ENCODE measurements at places on chromosomes 5 and 9. TPM values are rescaled to one million over a fixed set of nuclear protein-coding genes. Genes with fewer than 3 reads are reported as not detected.

- H3K27me3 ChIP-seq = no peaks in the 10 kb centered on the region
- no peak overlapping the region for H3K27ac ChIP-seq
- no peak overlapping the region for H3K4me3 ChIP-seq
- DNase-seq = no peak
- H3K36me3 ChIP-seq = no peaks in the 10 kb centered on the region
Observed at GRCh38 chr9:79014929-79015699, 556.7 kb upstream of the TLE4 start.

HAPLN1 gene
- total RNA-seq = 1.5 TPM

GRCh38 chr5:117255211-117256027, 680.8 kb upstream of the SEMA6A start:
- no peak overlapping the region for H3K27ac ChIP-seq
- H3K4me3 ChIP-seq = no peak overlapping the region
- H3K36me3 ChIP-seq = no peaks in the 10 kb centered on the region

- no peak for DNase-seq
- H3K4me1 ChIP-seq = peaks cover 7% of the 10 kb centered on the region
- H3K36me3 ChIP-seq = peaks cover 5% of the 10 kb centered on the region
- no peak overlapping the region for H3K27ac ChIP-seq
- H3K4me3 ChIP-seq = no peak overlapping the region
- no peaks in the 10 kb centered on the region for H3K27me3 ChIP-seq
Observed at GRCh38 chr9:77753180-77753579, 105.1 kb upstream of the GNA14 start.

DNA sequence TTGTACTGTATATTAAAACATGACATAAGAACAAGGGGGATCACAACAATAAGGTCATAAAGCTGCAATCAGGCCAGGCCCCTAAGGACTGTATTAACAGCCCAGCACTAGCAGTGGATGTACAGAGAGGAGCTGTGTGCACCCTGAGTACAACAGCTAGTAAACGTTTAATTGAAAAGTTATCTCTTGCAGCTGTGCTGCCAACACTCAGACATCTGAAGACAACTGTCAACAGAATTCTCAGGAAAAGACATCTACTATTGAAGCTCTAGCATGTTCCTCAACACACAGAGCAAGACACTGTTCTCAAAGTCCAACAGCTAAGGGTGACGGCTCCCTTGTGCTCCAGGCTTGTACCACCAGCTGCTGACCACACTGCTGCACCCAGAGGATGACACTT, 199.6 kb downstream of the DCP2 start:
- peaks cover 9% of the 10 kb centered on the region for H3K4me1 ChIP-seq
- H3K27ac ChIP-seq = no peak overlapping the region
- DNase-seq = no peak
- H3K36me3 ChIP-seq = no peaks in the 10 kb centered on the region
- H3K27me3 ChIP-seq = no peaks in the 10 kb centered on the region

CER1 gene
- not detected for total RNA-seq

PAIP2 gene
- total RNA-seq = 55.6 TPM

DNA sequence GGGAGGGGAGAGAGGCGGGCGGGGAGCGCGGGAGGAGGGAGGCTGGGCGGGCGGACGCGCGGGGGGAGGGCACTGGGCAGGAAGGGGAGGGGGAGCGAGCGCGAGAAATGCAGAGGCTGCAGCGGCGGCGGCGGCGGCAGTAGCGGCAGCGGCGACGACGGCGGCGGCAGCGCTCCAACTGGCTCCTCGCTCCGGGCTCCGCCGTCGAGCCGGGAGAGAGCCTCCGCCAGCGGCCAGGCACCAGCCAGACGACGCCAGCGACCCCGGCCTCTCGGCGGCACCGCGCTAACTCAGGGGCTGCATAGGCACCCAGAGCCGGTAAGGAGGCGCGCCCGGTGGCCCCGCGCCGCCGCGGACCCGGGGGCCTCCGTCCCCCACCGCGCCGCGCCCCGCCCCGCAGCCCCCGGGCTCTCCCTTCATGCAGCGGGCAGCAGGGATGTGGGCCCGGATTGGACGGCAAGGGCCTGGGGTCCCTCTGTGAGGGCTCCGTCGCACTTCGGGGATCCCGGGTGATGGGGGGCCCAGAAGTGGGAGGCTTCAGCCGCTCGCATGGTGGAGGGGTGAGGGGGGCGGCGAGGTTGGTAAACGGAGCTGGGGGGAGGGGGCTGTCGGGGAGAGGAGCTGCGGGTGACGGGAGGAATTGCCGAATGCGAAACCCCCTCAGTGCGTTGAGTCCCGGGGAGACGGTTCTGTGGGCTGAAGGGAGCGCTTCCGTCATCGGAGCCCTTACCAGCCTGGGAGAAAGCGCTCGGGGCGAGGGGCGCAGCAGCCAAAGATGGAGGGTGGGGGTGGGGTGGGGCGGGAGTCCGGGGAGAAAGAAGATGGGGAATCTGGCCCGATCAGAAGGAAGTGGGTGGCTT, at the start of gene BASP1:
Gene BASP1, plus strand, starts transcription at position 139 of the 860 bp plus-strand sequence. CDS start 57,586 bp downstream, outside the sequence.
- peak within 1 kb of the TSS; percentile 59 for H3K27ac ChIP-seq
- H3K36me3 ChIP-seq = no peaks in the 10 kb centered on the region
- H3K27me3 ChIP-seq = no peaks in the 10 kb centered on the region
- peaks cover 15% of the 10 kb centered on the region for H3K4me1 ChIP-seq
- peak within 1 kb of the TSS; percentile 73 for H3K4me3 ChIP-seq

- no peak for DNase-seq
- H3K4me3 ChIP-seq = no peak overlapping the region
- H3K27ac ChIP-seq = no peak overlapping the region
- H3K36me3 ChIP-seq = no peaks in the 10 kb centered on the region
Observed at GRCh38 chr5:144336191-144336961, 165.7 kb downstream of the KCTD16 start.

GRCh38 chr5:111548992-111549649, 36.8 kb upstream of the STARD4 start:
- no peak overlapping the region for H3K27ac ChIP-seq
- H3K27me3 ChIP-seq = no peaks in the 10 kb centered on the region
- no peaks in the 10 kb centered on the region for H3K36me3 ChIP-seq
- no peak for DNase-seq

DNA sequence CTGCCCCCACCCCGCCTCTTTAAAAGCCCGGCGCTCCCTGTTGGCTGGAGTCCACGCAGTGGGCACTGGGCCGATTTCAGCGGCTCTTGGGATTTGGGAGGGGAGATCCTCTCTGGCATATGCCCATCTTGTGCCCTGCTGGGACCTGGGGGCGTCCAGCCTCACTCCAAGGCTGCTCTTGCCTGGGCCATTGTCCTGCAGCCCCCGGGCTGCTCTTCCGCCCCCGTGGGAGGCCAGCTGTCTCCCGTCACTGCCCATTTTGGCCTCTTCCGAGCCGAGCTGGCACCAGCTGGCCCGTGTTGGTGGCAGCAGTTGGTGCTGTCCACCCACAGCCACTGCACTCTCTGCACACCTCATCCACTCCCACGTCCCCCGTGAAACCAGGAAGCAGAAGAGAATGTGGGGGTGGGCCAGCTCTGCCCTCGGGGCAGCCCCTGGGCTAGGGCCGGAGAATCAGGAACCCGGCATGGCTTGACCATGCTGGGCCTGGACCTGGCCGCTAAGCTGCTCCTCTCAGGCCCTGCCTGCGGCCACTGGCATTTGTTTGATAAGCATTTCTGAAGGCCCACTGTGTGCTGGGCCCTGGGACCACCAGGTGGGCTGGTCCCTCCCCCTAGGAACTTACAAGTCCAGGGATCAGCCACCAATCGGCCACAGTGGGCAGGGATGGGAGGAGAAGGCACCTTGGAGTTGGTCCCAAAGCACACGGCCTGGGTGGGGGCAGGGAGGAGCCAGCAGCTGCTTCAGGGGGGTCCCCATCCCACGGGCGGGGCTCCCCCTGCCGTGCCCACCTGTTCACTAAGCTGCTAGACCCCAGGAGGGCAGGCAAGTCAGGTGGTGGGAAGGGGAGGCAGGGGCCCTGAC, 2.2 kb downstream of the C8G start:
- H3K27ac ChIP-seq = no peak overlapping the region
- H3K36me3 ChIP-seq = peaks cover 5% of the 10 kb centered on the region
- H3K4me3 ChIP-seq = no peak overlapping the region
- no peaks in the 10 kb centered on the region for H3K4me1 ChIP-seq
- H3K27me3 ChIP-seq = no peaks in the 10 kb centered on the region

ARID3C gene
- not detected for total RNA-seq

DNA sequence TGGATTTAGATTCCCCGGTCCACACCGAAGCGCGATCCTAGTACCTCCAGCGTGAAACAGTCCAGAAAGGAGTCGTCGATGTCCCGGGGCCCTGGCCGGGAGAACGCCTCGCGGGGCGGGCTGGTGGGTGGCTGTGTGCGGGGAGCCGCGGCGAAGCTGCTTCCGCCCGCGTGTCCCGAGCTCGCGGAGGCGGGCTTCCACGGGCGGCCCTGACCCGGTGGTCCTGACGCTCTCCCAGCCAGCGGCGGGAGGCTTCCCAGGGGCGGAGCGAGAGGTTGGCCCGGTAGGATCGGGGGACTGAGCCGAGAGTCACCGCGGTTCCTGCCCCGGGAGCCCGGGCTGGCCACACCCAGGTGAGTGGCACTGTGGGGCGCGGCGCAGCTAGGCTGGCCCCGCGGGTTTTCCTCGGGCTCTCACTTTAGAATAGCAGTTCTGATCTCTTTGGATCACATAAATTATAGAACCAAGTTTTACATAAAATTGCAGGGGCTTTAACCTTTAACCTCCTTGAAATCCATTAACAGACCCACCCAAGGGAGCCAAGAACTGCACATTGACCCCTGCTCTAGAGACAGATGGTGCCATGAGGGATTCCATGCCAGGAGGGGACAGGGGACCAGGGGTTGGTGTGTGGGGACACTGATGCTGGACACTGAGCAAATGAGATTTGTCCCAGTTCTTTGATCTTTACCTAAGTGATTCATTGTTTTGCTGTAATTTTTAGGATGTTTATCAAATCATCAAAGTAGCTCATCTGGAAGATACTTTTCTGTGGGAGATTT, 29.2 kb upstream of the IL31RA start:
- H3K4me1 ChIP-seq = peaks cover 1% of the 10 kb centered on the region
- H3K27ac ChIP-seq = no peak overlapping the region
- H3K4me3 ChIP-seq = no peak overlapping the region
- no peaks in the 10 kb centered on the region for H3K27me3 ChIP-seq
- DNase-seq = peak; percentile 42
- H3K36me3 ChIP-seq = no peaks in the 10 kb centered on the region

ARHGAP26 gene
- total RNA-seq = 52.3 TPM

DNA sequence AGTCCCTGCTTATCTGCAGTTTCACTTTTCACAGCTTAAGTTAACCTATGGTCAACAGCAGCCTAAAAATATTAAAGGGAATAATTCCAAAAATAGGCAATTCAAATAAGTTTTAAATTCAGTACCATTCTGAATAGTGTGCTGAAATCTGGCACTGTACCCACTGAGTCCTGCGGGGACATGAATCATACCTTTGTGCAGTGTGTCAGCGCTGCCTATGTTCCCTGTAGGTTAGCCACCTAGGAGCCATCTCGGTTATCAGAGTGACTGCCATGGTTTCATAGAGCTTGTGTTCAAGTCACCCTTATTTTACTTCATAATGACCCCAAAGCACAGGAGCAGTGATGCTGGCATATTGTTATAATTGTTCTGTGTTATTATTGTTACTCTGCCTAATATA, 139.9 kb downstream of the GPBP1 start:
- H3K4me3 ChIP-seq = no peak overlapping the region
- H3K36me3 ChIP-seq = no peaks in the 10 kb centered on the region
- H3K27me3 ChIP-seq = no peaks in the 10 kb centered on the region
- peaks cover 29% of the 10 kb centered on the region for H3K4me1 ChIP-seq

- no peak overlapping the region for H3K27ac ChIP-seq
- peaks cover 57% of the 10 kb centered on the region for H3K4me1 ChIP-seq
Observed at GRCh38 chr9:91777292-91777830, 172.7 kb downstream of the ROR2 start.

OMD gene
- 5.6 TPM for total RNA-seq

- H3K4me1 ChIP-seq = peaks cover 49% of the 10 kb centered on the region
- peak overlapping the region; percentile 79 for H3K4me3 ChIP-seq
- no peaks in the 10 kb centered on the region for H3K36me3 ChIP-seq
- peak; percentile 97 for DNase-seq
- no peaks in the 10 kb centered on the region for H3K27me3 ChIP-seq
- peak overlapping the region; percentile 98 for H3K27ac ChIP-seq
Observed at GRCh38 chr9:14322211-14323082, 8.5 kb upstream of the NFIB start.

DNA sequence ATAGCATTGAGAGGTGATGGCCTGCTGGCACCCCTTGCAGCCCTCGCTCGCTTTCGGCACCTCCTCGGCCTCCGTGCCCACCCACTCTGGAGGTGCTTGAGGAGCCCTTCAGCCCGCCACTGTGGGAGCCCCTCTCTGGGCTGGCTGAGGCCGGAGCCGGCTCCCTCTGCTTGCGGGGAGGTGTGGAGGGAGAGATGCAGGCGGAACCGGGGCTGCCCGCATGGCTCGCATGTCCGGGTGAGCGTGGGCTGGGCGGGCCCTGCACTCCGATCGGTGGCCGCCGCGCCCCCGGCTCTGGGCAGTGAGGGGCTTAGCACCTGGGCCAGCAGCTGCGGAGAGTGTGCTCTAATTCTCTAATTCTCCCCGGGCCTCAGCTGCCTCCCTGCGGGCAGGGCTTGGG, 101.1 kb downstream of the KIF4B start:
- no peaks in the 10 kb centered on the region for H3K27me3 ChIP-seq
- H3K4me3 ChIP-seq = no peak overlapping the region
- H3K27ac ChIP-seq = no peak overlapping the region
- DNase-seq = no peak
- no peaks in the 10 kb centered on the region for H3K36me3 ChIP-seq
- H3K4me1 ChIP-seq = no peaks in the 10 kb centered on the region

FABP6 gene
- 5.0 TPM for total RNA-seq

DNA sequence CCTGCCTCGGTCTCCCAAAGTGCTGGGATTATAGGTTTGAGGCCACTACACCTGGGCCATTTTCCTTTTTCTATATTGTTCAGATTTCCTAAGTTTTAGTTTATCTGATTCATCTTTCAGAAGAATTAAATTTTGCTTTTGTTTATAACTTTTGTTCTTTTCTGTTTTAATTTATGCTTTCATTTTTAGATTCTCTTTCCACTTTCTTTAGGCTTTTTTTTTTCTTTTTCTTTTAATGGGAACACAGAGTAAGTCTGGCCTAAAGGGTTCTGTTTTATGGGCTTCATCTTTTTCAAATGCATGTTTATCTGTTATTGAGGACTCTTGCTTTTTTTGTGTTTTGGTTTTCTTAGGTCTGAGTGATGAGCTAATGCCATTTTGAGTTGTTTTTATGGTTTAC, 42.1 kb downstream of the SNX30 start:
- no peak overlapping the region for H3K4me3 ChIP-seq
- no peak for DNase-seq
- H3K36me3 ChIP-seq = no peaks in the 10 kb centered on the region
- H3K27me3 ChIP-seq = no peaks in the 10 kb centered on the region
- H3K4me1 ChIP-seq = no peaks in the 10 kb centered on the region

DNA sequence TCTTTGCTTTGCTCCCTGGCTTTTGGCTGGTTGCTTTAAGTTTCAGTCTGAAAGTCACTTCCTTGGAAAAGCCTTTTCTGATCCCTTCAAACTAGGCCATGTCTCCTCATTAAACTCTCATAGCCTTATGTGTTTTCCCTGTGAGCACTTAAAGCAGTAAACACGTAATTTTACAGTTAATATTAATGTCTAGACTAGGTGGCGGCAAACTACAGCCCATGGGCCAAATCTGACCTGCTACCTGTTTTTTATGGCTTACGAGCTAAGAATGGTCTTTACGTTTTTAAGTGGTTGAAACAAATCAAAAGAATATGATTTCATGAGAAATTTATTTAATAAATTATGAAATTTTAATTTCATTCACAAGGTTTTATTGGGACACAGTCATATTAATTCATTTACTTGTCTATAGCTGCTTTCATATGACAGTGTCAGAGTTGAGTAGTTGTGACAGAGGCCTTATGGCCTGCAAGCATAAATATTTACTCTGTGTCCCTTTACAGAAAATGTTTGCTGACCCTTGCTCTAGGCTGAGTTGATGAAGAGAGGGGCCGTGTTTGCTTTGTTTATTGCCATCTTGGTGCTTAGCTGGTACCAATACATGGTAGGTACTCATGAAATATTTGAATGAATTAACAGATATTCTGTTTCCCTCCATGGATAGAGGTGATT, 7.4 kb downstream of the SLC44A1 start:
- peaks cover 20% of the 10 kb centered on the region for H3K4me1 ChIP-seq
- no peaks in the 10 kb centered on the region for H3K36me3 ChIP-seq
- peak overlapping the region; percentile 23 for H3K27ac ChIP-seq
- no peaks in the 10 kb centered on the region for H3K27me3 ChIP-seq
